Metanephros (tissue), 2 donors: ENCODE measurements at places on chromosomes 12 and 14. TPM values are rescaled to one million over a fixed set of nuclear protein-coding genes. Genes with fewer than 3 reads are reported as not detected.

The TEAD4 gene
- 18.3 TPM for total RNA-seq

The KCNK10 gene
- total RNA-seq = 0.12 TPM

The GZMH gene
- not detected for total RNA-seq

The CFAP251 gene
- 11.2 TPM for total RNA-seq

The JPH4 gene
- 6.2 TPM for total RNA-seq

The CCDC198 gene
- total RNA-seq = 176 TPM

The TSHR gene
- 0.29 TPM for total RNA-seq

The APOF gene
- not detected for total RNA-seq

The HOXC11 gene
- total RNA-seq = 1.5 TPM

The DUSP6 gene
- total RNA-seq = 106 TPM

The FGF6 gene
- total RNA-seq = 1.3 TPM

The CACNA2D4 gene
- 2.6 TPM for total RNA-seq

The BHLHE41 gene
- total RNA-seq = 1.8 TPM

The TAS2R8 gene
- total RNA-seq = 0.18 TPM

The EGLN3 gene
- 37.1 TPM for total RNA-seq

The KIF5A gene
- total RNA-seq = 0.35 TPM

The KIF26A gene
- 28.4 TPM for total RNA-seq

The OR6C2 gene
- total RNA-seq = not detected

The MAP3K9 gene
- total RNA-seq = 4.0 TPM

The ANKRD33 gene
- 0.64 TPM for total RNA-seq

The ASCL1 gene
- 0.23 TPM for total RNA-seq

The M6PR gene
- 80.2 TPM for total RNA-seq

The OTX2 gene
- total RNA-seq = 0.23 TPM

The CLEC14A gene
- 31.0 TPM for total RNA-seq

The RPS6KA5 gene
- total RNA-seq = 10.6 TPM

The CEBPE gene
- total RNA-seq = 1.1 TPM

The SLC17A8 gene
- 0.23 TPM for total RNA-seq

The CELA1 gene
- not detected for total RNA-seq

The PTPRO gene
- 85.1 TPM for total RNA-seq

The INTS13 gene
- 19.8 TPM for total RNA-seq
